Hematopoietic multipotent progenitor cell treated with erythropoietin and hydrocortisone succinate and interleukin-3 and kit ligand, for 8 days (in vitro differentiated cells): ENCODE measurements at places on chromosomes 6 and 20.

GRCh38 chr20:62466072-62466760 is 9.6 kb downstream of the GATA5 start:
- no peak for DNase-seq

GRCh38 chr6:29537714-29538403 is 21.7 kb downstream of the UBD start:
- no peak for DNase-seq

DNA sequence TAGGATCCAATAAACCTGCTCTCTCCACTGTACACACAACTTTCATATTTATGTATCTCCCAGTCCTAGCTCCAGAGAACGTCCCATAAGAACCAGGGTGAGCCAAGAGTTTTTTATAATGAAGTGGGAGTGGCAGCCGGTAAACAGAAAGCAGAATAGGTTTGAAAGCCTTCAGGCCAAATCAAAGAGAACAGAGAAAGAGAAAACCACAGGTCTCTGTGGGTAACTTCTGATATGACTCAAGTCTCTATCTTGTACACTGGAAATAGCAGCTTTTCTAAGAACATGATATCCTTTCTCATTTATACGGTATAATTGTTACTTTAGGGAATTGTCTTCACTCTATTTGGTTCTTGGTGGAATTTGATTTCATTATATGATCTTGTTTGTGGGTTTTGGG is 273.6 kb downstream of the PACRG start:
- DNase-seq = no peak

- DNase-seq = no peak
These were observed 26.3 kb upstream of the TRAM2 start for GRCh38 chr6:52603000-52603795.

- no peak for DNase-seq
These were observed 756.1 kb upstream of the EPHA7 start for GRCh38 chr6:94175465-94175864.

DNA sequence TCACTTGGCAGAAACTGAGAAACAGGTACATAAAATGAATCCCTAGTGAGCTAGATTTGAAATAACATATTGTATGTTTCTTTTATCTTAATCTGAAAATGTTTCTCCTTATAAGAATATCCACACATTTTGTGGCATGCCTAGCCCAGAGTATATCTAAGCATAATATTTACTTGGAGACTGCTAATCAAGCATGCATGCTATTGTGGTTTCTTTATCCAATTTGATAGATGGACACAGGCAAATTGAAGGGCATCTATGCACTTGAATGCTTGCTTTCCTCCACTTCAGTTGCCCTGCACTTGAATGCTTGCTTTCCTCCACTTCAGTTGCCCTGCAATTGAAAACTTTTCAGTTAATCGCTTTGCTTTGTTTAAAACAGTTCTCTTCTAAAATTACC is 729.8 kb downstream of the TBC1D32 start:
- DNase-seq = no peak

DNA sequence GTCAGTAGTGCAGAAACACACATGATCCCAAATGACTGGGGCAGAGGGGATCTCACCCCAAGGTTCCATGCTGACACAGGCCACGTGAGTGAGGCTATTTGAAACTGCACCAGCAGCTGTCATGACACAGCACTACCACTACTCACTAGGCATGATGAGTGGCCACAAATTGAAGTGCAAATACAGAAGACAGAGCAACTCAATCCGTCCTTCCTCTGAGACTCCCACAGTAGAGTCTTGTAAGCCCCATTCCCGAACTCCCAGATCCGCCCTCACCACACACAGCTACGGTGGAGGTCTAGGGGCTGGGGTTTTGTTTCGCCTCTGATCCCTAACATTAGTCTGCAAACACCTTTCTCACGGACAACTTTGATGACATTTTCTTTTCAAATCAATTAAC is 113.3 kb upstream of the NUP153 start:
- peak; percentile 63 for DNase-seq

DNA sequence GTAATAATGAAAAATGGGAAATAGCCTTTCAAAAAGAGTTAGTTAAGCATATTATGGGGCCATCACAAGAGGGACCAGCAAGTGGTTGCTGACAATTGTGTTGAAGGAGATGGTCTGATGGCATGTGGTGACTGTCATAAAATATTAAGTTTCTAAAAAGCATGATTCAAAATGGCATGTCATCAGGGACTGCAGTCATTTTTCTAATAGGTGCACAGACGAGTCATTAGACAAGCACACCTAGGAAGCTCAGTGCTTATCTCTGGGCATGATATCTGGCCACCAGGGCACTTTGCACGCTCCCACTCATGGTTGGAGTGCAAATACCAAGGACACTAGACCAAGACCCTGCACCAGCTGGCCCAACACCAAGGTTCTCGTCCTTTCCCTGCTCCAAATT is 226.5 kb downstream of the ANKRD60 start:
- DNase-seq = no peak
